ENCODE measurements at places on chromosomes 7 and 10. TPM values are rescaled to one million over a fixed set of nuclear protein-coding genes. Genes with fewer than 3 reads are reported as not detected.

The PVRIG gene
- total RNA-seq, result not detected

The ARHGAP22 gene
- total RNA-seq, result 31.6 TPM

The OR6B1 gene
- under 0.01 TPM for total RNA-seq

The MRC1 gene
- total RNA-seq, result under 0.01 TPM

The ANKRD7 gene
- 0.86 TPM for total RNA-seq

The C10orf71 gene
- not detected for total RNA-seq

The SH2B2 gene
- total RNA-seq, result 0.97 TPM

The GJD4 gene
- total RNA-seq, result not detected

The LBX1 gene
- not detected for total RNA-seq

The IFIT3 gene
- 90.2 TPM for total RNA-seq

Data from fibroblast of villous mesenchyme (primary cell).